Sigmoid colon (tissue), 7 donors: ENCODE measurements at places on chromosomes 11 and 22. TPM values are rescaled to one million over a fixed set of nuclear protein-coding genes. Genes with fewer than 3 reads are reported as not detected.
A peak's percentile ranks its signal among the peaks of the same experiment; 100 is the strongest.

PRSS23 gene
- total RNA-seq, result 78.5 TPM

DNA sequence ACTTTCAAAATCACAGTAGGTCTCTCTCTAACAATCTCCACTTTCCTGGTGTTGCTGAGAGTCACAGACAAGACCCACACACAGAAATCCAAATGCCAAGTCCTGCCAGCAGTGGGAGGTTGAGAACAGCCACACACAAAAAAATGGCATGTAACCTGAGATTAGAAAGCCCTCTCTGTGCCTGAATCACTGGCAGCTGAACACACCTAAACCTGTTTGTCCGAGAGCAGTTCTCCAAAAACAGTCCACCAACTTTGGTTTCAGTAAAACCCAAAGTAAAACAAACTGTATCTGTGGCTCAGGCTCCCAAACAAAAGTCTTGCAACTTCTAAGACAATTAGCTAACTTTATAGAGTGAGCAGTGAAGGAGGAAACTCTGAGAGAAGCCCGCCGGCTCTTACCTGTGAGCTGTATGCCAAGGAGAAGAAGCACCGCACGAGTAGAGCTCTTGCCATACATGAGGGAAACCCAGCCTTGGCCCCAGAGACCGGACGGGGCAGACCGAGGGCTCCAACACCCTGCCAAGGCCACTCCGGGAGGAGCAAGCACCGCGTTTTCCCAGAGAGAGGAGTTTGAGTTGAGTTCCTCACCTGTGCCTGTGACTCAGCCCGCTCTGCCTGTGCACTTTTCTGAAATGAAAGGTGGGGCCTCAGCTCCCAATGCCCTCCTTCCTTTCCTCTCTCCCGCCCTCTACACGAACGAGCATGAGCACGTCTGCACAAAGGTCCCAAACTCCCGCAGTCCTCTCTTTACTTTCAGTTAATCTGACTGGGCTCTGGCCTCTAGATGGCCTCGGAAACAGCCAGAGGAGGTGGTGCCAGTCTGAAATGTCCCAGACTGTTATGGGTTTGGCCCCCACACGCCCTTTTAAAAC lies at the start of gene MPZL2:
Gene MPZL2, minus strand, starts transcription at position 603 of the 874 bp plus-strand sequence. Its CDS starts 144 bp downstream, at position 459.
- no peak for DNase-seq

- DNase-seq, result no peak
Observed at GRCh38 chr11:111114091-111114490, 131.4 kb upstream of the POU2AF2 start.

GRCh38 chr11:129932381-129933067 lies 37.1 kb upstream of the NFRKB start:
- no peak for DNase-seq

DNAJB13 gene
- total RNA-seq, result not detected

GRCh38 chr22:44438056-44438455 lies 60.0 kb downstream of the RTL6 start:
- DNase-seq, result peak; percentile 53

NDUFA6 gene
- total RNA-seq, result 104 TPM

GRCh38 chr11:69539416-69540117 lies 58.1 kb downstream of the LINC01488 start:
- peak; percentile 70 for DNase-seq

DNA sequence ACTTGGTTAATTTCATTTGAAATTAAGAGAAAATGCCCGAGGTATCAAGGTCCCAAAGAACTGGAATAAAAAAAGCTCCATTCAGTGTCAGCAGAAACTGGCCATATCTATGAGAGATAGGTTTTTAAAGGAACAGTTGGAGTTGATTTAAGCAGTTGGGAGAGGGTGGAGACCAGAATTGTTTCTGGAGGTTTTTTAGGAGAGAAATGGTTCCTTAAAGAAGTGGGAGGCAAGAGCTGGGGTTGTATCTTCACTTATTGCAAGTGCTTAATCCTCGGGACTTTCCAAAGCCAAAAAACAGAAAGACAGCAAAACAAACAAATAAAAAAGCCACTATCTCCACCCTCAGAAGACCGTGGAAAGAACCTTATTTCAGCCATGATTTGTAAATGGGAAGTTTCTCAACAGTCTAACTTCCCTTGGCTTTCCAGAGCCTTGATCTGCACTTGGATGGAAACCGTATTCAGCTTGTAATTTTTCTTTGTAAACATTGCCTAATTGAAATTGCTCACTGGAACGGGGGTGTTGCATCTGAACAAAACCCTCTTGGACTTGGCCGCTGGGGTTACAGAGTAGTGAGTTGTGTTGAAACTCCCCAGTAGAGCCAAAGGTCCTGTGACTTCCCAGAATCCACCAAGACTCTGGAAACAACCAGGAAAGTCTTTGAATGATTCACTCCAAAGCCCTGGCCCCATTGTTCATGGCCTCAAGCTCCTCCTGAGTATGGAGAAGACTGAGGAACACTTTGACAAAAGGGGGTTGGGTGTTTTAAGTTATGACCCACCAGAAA lies 115.6 kb downstream of the SLC1A2 start:
- DNase-seq, result peak; percentile 94

- DNase-seq, result no peak
Observed at GRCh38 chr11:12540075-12540680, 134.0 kb upstream of the TEAD1 start.

GRCh38 chr22:33971561-33971961 lies 51.3 kb upstream of the LARGE1 start:
- DNase-seq, result no peak

DNA sequence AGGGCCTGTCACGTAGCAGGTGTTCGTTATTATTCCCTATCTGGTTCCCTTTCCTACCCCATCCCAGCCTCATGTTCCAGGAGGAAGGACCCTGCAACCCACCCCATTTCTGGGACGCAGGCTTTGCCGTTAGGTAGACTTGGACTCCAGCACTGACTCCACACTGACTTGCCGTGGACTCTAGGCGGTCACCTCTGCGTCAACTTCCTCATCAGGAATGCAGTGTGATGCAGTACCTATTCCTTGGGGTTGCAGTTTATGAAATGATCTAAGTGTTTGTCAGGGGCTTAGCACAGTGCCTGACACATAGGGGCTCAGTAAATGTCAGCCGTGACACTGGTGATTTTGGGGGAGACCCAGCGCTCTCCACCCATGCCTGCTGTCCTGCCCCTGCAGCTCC lies 16.8 kb downstream of the DGKZ start:
- no peak for DNase-seq
